Activated naive CD8-positive, alpha-beta T cell treated with anti-CD3 and anti-CD28 coated beads, Interleukin-2, amount 50 U/mL, for 24 hours (primary cell): ENCODE measurements at places on chromosomes 13 and 19.
A peak's percentile ranks its signal among the peaks of the same experiment; 100 is the strongest.

DNA sequence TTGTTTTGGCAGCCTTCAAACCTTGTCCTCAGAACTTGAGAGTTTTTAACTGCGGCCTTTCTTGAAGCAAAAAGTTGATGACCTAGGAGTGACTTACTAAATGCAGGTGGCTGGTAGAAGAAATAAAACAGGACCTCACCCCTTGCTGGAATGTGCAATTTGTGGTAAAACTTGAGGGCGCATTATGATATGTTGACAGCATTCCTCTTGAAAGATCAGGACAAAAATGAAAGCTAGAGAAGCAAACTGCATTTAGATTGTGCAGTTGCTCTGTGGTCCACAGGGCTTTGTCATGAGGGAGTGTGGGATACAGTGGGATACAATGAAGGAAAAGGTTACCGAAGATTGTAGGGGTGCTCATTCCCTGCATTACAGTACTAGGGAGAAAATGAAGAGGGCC lies 504.2 kb downstream of the GPC6 start:
- no peak for DNase-seq

DNA sequence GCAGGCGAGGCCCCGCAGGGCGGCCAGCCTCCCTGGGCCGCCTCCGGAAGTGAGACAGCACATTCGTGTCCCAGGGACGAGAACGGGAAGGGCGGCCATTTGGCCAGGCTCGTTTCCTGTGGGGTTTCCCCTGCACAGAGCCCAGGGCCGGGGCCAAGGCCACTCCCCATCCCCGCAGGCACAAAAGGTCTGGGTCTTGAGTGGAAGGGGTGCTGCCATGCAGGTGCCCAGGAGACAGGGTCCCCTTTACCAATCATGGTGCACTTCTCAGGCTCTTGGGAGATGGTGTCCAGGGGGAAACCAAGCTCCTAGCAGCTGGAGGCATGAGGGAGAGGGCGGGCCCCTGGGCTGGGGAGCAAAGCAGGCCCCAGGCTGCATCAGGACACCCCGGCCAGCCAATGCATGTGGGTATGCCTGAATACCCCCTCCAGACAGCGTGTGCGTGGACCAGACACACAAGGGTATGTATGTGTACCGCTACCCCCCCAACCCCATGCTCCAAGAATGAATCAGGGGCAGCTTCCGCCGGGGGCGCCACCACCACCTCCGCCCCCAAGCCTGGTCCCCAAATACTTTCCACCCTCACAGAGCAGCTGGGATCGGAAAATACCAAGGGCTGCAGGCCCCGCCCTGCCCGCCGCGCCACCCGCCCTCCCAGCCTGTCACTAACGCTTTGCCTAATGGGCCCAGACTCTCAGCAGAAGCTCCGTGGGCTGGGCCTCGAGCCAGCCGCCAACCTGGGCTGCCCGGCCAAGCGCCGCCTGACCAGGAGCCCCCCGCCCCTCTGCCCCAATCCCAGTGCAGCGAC lies 37.6 kb upstream of the NANOS3 start:
- peak; percentile 90 for DNase-seq

GRCh38 chr13:75689686-75690085 lies 53.6 kb downstream of the LMO7 start:
- no peak for DNase-seq

DNA sequence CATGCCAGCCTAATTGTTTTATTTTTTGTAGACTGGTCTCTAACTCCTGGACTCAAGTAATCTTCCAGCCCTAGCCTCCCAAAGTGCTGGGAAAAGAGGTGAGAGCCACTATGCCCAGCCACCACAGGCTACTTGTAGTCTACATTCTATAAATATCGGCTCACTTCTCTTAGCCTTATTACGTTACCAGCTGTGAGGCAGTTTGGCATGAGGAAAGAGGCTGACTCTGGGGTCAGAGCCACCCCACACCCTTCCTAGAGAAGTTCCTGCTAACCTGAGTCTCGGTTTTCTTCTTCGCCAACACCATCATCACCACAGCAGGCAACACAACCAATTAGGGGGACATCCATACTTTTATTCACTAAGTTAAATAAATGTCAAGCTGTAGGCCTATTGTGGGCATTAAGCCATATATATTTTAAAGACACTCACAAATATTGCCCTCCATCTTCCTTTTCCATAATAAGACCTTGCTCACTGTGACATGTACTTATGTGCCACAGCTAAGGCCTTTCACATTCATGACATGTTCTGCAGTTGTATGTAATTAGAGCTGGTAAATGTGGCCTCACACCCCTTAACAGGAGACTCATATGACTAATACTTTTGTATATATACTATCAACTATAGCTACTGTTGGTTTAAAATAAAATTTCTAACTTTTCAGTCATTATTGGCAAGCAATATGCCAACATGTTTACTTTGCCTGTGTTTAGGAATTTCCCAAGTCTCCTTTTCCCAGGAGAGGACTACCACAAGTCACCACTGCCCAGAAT lies 5.7 kb downstream of the SLC25A30 start:
- DNase-seq = no peak

- DNase-seq = peak; percentile 77
Measured at GRCh38 chr19:19224852-19225494, 13.2 kb downstream of the NCAN start.

DNA sequence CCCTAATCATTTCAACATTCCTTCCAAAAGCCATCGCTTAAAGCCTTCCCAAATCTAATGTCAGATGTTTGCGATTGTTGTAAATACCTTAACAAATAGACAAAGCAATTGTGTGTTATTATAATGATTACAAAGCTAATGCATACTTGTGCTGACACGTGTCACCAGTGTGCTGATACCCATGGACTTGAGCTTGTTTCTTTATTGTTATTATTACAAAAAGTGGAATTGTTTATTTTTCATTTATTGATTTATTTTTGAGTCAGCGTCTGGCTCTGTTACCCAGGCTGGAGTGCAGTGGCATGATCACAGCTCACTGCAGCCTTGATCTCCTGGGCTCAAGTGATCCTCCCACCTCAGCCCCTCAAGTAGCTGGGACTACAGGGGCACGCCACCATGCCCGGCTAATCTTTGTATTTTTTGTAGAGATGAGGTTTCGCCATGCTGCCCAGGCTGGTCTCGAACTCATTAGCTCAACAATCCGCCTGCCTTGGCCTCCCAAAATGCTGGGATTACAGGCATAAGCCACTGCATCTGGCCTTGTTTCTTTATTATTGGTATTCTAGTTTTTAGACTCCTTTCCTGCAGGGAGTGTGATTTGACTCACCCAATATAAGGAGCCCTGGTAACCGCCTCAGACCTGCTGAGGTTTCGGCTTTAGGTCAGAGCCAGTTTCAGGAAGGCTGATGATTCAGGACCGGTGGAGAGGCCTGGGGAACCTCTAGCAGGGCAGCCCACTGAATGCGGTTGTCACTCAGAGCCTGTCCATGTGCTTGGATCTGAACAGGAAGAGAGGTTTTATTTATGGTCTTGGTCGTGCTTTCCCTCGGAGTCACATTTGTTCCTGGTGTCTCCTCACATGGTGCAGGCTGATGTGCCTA lies 2.1 kb upstream of the FBXO17 start:
- DNase-seq = peak; percentile 45

GRCh38 chr13:29922281-29922821 lies 71.9 kb upstream of the UBL3 start:
- DNase-seq = no peak

GRCh38 chr19:10421240-10422045 lies 1.1 kb downstream of the PDE4A start:
- peak; percentile 35 for DNase-seq

DNA sequence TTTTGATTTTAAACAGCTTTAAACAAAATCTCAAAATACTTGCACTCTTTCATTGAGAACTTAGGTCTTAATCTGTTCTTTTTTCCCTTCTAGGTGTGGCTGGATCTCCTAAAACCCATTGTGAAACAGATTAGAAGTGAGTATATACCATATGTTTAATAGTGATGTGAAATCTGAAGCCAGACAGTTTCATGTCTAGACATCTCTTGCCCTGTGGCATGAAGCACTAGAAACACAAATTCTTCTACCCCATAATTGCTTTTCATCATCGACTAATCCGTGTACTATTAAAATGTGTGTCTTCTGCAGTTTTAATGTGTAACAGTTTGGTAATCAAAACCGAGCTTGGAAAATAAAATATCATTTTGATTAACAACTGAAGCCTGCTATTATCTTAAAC lies 188.2 kb upstream of the RNF113B start:
- no peak for DNase-seq

GRCh38 chr13:34037636-34038540 lies 219.9 kb downstream of the RFC3 start:
- DNase-seq = no peak

DNA sequence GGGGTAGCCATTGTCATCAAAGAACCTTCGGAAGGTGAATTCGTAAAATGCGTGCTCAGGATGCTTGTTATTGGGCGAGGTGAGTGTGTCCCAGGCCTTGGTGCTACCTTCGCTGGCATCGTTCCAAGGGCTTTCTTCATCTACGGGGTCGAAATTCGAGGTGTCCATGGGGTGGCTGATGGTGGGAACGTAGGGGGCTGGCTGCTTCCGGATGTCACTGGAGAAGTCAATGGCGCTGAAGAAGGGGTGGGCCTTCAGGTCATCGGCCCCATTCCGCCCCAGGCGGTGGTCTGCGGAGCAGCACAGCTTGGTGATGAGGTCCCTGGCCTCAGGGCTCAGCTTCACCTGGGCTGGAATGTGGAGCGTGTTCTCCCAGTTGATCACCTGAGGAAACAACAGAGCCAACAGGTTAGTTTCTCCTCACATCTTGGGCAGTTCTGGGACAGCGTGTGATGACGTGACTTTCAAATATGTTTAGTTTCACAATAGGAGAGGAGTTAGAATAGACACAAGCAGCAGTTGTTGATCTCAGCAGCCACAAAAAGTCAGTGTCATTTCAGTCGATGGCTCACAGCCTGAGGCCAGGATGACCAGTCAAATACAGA lies 72.5 kb upstream of the XPO4 start:
- no peak for DNase-seq

DNA sequence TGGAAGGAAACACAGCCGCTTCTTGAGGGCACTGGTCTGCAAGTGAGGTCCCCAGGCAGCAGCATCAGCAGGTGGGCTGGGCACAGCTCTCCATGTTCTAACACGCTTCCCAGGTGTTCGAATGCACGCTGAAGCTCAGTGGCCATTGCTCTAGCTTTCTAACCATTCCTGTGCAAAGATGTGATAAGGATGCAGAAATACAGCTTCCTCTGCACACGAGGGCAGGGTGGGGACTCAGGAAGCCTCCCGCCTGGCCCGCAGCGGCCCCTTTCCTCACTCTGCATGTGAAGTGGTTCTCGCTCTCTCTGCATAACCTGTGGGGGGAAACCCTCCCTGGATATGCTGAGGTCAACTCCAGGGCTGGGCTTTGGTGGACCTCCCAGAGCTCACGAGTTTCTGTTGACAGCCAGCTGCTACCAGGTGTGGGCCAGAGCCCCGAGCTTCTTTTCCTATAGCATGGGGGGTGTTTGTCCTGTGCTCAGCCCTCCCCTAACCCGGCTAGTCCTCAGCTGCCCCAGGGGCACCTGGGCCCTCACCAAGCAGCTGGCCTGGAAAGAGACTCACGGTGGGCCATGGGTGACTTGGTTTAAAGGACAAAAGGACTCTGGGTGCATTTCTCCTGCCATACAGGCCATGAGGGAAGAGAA lies 168.2 kb downstream of the TEX29 start:
- DNase-seq = no peak

DNA sequence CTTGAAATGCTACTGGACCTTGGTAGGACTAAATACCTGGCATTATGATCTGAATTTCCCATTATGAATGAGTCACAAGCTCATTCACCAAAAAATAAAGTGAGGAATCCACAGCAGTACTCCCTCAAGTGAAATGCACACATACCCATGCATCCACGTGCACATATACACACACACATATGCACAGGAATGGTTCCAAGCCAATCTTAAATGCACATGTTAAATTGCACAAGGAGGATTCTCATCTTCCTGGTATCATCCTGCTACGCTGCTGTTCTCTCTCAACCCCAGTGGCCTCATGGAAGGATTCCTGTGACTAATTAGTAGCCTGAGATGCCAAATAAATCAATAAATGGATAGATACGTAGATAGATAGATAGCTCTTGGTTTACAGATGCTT lies 132.1 kb upstream of the KLF12 start:
- no peak for DNase-seq

DNA sequence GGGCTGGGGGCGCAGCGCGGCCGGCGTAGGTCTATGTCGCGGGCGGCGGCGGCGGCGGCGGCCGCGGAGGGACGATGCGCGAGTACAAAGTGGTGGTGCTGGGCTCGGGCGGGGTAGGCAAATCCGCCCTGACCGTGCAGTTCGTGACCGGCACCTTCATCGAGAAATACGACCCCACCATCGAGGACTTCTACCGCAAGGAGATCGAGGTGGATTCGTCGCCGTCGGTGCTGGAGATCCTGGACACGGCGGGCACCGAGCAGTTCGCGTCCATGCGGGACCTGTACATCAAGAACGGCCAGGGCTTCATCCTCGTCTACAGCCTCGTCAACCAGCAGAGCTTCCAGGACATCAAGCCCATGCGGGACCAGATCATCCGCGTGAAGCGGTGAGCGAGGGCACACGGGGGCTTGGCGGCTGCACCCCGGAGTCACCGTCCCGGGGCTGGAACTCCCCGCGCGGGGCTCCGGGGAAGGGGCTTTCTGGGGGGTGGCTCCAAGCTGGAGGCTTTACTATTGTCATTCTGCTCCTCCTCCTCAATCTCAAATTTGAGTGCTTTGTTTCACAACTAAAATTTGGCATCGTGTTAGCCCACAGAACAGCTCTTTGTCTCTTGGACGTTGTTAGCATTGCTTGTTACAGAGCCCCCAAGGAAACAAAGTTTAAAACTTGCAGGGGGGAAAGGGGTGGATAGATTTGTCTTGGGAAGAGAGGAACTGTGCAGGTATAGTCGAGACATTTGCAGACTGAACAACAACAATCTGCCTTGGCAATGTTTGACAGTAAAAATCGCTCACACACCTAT lies 630 bp downstream of the RAP2A start:
- DNase-seq = peak; percentile 40

GRCh38 chr13:20136781-20137703 lies 23.8 kb downstream of the GJA3 start:
- peak; percentile 60 for DNase-seq

DNA sequence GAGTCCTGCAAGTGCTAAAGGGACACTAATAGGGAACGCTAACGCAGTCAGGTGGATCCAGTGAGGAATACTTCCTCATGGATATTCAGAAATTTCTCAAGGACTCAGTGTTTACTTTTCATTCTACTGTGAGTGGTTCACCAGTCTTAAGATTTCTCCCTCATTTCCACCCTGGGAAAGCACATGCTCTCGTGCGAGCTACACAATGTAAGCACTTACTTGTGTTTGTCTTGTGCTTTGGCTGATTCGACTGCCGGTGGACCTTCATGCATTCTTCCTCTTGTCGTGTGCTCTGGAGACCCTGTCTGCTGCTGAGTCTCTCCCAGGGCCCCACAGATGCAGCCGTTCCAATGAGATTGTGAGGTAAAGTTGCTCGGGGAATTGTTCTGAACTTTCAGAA lies 180.1 kb downstream of the NUFIP1 start:
- no peak for DNase-seq

- DNase-seq = peak; percentile 57
Measured at GRCh38 chr19:29836409-29836825, 24.6 kb downstream of the CCNE1 start.

- peak; percentile 25 for DNase-seq
Measured at GRCh38 chr13:113292021-113292862, 4.8 kb upstream of the LAMP1 start.

GRCh38 chr19:49894879-49895565 lies 1.7 kb downstream of the IL4I1 start:
- peak; percentile 62 for DNase-seq
